ENCODE measurements at places on chromosomes 5 and 9. TPM values are rescaled to one million over a fixed set of nuclear protein-coding genes. Genes with fewer than 3 reads are reported as not detected.
A peak's percentile ranks its signal among the peaks of the same experiment; 100 is the strongest.

DNA sequence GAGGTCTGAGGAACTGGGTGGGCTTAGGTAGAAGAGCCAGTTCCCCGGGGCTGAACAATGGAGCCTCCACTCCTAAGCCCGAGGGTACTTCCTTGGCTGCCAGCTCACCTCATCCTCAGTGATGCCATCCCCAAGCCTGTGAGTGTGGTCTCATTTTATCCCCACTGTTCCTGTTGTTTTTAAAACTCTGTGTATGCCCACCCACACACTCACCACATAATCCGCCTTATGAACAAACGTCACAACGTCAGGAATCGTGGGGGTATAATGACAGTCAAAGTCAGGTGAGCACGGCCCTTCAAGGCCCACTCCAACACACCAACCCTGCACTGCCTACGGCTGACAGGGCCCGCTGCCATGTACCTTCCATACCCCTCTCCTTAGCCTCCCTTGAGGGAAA is 61.1 kb downstream of the PTCH1 start:
- DNase-seq: no peak

ADRB2 gene
- 0.18 TPM for total RNA-seq

DNA sequence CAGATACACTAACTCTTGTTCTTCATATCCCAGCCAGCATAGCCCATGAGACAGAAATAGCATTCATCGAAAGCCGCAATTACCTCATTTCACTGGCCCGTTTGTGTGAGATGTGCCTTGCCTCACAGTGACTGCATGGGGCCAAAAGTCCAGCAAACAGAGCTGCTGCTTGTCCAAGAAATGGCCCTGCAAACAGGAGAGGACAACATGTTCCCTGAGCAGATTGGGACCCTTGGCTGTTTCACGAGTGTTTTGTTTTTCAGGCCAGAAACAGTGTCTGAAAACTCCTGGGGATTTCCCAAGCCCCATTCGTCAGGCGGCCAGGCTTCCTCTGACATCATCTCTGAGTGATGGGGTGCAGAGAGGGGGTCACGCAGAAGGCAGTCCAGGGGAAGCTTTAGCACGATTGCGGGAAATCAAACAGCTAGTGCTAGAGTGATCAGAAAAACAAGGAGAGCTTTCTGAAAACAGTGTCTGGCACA is 503.6 kb upstream of the PAPPA start:
- peak; percentile 17 for DNase-seq

GRCh38 chr9:137552022-137552768 is 516 bp downstream of the MRPL41 start:
- DNase-seq: peak; percentile 84

DNA sequence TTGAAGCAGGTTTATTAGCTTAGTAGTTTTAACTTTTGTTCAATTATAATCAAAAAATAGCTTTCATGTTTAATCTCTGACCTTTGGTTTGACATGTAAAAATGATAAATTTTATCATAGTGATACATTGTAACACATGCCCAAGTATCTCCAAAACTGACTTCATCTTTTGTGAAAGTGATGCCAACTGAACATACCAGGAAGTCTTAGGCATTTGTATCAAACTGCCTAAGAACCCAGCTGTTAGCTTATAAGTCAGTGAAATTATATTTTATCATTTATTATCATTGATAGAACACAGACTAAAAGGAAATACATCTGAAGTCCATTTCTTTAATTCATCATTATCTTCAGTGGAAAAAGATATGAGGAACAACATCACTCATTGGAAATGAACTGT is 39.1 kb downstream of the NIPBL start:
- DNase-seq: no peak

DNA sequence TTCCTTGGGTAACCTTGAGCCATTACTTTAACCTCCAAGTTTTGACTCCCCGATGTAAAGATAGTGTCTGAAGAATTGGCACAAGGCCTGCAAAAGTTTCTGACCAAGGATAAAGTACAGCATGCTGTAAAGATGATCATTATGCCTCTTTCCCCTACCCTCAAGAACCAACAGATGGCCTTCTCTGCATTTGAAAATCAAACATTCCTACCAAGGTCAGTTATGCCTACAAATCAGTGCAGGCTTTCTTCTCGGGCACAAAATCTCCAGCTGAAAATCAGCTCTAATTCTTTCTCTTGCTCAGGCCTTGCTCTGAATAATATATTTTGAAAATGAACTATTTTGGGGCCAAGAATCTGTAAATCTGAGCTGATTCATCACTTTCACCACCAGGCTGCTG is 59.7 kb downstream of the PPP2R2B start:
- DNase-seq: peak; percentile 6

- DNase-seq: no peak
Observed at GRCh38 chr5:28313321-28313951, 1275.0 kb upstream of the CDH9 start.

- peak; percentile 73 for DNase-seq
Observed at GRCh38 chr5:67215519-67216471, 19.2 kb upstream of the CD180 start.

GRCh38 chr5:180507661-180508060 is 13.5 kb downstream of the CNOT6 start:
- no peak for DNase-seq

DNA sequence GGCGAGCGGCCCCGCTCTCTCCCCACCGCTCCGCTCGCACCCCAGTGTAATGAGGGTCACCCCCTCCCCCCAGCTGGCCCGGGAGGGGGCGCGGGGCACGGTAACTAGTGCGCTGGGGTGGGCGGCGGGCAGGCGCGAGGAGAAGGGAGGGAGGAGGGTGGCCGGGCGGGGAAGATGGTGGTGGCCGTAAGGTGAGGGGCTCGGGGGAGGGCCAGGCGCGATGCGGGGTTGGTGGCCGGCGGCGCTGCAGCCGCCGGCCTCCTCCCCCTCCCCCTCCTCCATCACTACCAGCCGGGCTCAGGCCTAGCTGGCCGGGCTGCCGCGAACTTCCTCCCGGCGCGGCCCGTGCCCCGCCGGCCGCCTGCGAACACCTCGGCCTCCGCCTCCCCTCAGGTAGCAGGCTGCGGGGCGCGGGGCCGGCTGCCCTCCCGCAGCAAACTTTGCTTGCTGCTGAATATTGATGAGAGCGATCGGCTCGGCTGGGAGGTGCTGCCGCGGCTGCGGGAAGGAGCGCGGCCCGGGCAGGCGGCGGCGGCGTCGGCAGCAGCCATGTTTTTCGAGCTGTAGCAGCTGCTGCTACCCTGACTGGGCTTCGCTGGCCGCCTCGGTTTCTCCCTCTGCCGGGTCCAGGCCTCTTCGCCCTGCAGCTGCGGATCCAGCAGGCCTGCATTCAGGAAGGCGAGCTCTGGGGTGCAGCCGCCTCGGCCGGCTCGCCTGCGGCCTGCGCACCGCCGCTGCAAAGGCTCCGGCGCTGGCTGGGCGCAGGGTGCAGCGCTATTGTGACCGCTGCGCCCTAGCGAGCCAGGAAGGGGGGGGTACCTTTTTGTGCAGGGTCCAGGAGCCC is 502 bp downstream of the NSD1 start:
- peak; percentile 51 for DNase-seq

CTXN3 gene
- not detected for total RNA-seq

C1QTNF2 gene
- total RNA-seq: 0.53 TPM

DNA sequence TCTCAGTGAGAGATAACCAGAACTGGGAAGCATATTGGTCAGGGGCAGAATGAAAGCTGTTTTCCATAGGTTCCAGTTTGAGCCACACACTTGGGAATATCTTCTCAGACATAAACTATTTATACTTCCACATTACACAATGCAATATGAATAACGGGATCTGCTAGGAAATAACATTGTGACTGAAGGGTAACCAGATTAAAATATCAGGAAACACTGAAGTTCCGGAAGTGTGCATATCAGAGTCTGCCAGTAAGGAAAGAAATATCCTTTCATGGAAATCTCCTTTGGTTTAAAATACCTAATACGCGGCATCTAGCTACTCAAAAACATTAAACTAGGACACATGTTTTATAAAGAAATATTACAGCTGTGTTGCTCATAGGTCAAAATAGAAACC is 56.3 kb downstream of the ST8SIA4 start:
- no peak for DNase-seq

MPDZ gene
- total RNA-seq: 37.3 TPM

DNA sequence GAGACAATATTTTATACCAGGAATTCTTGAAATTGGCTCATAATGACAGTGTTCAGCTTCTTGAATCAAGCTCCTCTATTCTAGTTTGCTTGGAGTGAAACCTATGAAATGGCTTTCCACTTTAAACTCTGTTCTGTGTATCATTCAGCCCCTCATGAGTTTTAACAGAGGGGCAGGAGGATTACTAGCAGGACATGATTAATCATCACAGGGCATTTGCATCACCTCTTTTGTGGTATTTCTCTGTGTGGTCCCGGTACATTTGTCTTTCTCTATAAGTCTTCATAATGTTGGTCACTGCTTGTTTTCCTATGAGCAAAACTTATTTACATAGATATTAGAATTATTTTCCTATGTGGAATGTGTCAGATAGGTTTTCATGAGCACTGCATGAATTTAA is 21.2 kb downstream of the CAST start:
- no peak for DNase-seq

DNA sequence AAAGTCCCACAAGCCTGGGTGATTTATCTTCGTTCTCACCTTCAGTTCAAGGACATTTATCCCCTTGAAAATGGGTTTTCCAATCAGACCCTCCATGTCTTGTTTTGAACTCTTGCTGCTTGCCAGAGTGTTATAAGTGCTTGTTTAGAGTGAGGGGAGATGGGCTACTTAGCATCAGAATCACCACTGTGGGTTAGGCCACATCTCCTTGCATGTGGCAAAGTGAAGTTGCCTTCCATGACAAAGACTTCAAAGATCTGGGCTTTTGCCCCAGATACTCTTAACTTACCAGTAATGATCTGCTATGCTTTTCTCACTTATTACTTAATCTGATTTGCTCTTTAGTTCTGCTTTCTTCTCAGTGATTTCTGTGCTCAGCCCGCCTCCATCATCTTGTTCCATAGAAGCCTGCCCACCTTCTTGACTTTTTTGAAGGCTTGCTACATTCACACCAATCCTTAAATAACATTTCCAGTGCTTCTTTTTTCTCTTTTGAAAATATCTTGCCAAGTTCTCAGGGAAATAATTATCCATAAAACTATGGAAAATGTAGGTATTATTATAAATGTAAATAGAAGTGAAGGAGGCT is 39.0 kb downstream of the GPR21 start:
- DNase-seq: no peak

- no peak for DNase-seq
Observed at GRCh38 chr9:83342731-83343130, 195.5 kb downstream of the FRMD3 start.

- no peak for DNase-seq
Observed at GRCh38 chr9:137009217-137009616, 12.8 kb upstream of the CLIC3 start.

GRCh38 chr5:57166276-57166675 is 7.6 kb upstream of the GPBP1 start:
- no peak for DNase-seq

- DNase-seq: no peak
Observed at GRCh38 chr5:149500922-149501582, 50.2 kb downstream of the CSNK1A1 start.

DNA sequence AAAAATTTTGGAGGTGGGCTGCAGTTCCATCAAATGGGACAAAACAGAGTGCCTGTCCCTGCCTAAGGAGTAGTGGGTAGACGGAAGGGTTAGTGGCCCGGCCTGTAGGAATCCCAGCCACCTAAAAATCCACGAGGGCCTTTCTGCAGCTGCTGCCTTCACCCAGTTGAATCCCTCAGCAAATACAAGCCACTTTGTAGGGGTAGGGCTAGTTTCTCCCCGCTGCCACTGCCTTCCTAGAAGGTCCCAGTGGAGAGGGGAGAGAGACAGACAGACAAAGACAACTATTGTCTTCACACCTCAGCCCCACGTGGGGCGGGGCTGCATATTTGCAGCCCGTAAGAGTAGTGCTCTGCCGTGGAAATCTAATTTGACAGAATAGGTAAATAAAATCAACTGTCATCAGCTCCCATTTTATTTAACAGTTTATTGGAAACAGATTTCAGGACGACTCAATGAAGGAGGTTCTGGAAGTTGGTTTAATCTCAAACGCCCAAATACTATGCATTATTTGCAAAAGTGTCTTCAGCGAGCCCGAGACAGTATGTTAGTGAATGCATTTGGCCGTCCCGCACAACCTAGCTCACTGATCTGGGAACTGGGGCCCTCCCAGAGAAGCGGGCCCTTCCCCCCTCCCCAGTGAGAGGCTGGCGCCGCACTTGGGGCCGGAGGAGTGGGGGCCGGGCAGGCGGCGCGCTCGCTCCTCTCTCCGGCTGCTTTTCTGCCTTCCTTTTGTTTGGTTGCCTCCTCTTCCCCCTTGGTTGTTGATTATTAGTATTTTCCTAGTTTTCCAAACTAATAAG is 67.6 kb upstream of the TBCA start:
- no peak for DNase-seq

ARL14EPL gene
- not detected for total RNA-seq

DNA sequence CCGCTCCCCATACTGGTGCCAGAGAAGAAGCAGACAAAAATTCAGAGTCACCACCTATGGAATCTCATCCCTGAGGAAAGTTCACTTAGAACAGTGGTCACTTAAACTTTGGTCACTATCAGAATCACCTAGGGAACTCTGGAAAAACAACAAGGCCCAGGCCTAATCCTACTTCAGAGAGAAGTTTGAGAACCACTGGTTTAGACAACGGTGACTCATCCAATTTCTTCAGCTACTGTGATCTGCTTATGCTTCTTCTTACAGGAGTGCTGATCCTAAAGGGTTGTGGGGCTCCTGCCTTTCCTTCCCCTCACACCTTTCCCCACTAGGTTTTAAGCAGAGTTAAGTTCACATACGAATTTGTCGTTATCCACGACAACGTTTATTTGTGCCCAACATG is 194.7 kb upstream of the KLF4 start:
- DNase-seq: no peak

- peak; percentile 53 for DNase-seq
Observed at GRCh38 chr9:129322022-129322621, 144.1 kb upstream of the IER5L start.

DNA sequence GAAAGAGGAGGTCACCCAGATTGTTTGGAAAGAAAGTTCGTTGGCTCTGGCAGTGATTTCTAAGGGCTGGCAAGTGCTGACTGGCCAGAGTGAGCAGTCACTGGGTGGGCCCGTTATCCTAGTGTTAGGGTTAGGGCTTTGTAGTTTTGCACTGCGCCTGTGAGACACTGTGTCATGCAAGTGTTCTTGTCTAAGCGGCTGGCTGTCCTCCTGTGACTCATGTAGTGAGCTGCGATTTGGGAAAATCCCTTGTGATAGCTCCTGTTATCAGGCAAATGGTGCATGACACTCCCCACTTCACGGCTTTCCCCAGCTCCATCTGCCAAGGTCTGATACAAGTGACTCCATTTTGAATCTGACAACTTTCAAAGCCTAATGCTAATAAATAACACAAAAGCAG is 526.0 kb upstream of the ADAMTS16 start:
- no peak for DNase-seq

DNA sequence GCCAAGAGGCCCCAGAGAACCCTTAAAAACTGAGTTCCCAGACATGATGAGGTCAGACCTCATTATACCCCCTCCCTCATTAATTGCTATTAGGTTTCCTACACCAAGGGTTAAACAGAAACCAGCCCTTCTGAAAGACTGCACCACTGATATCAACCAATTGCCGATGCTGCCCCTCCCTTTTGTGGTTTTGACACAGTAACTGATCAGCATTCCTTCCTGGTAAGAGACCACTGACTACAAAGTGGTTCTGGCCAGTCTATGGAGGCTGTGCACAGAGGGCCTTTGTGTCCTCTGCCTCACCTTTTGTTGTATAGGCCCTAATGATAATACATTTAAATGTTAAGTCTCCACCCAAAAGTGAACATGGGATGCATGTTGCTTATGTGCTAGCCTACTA is 201.5 kb downstream of the FRMD3 start:
- DNase-seq: no peak
